Activated T-cell treated with anti-CD3 and anti-CD28 coated beads, Interleukin-2, amount 50 U/mL, for 72 hours (primary cell): ENCODE measurements at places on chromosomes 2 and 18.

DNA sequence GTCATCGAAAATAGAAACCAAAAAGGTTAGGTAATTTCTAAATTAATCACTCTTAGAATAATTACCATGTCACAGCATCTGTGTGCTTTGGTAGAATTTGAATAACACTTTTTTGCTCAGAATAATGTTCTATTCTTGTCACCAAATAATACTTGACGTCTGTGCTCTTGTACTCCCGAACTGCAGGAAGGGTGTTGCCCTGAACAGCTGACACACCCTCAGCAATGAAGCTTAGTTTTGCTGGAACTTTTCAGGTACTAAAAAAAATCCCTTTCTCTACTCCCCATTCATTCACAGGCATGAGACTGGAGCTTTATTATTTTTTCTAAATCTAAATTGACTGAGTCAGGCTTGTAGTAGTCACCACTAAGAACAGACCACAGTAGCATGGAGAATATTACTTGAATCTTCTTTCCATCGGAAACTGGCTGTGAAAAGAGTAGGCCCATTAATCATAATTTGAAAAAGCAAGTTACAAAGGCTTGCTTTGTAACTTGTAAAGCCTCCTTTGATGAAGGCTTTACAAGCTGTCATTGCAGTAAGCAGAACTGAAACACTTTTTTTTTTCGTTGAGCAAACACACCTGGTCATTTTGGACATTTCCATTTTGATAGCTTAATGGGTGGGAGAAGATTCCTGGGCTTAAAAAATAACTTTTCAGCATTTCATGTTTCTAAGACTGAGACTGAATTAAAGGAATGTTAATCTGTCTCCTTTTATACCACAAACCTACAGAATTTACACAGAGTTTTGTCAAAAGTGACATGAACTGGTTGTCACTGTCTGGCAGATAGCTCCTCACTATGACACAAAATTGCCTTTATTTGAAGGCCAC, 70.3 kb upstream of the PELI1 start:
- DNase-seq: peak; percentile 40

- DNase-seq: no peak
These were observed 87.5 kb downstream of the MBD5 start for GRCh38 chr2:148108385-148108784.

DNA sequence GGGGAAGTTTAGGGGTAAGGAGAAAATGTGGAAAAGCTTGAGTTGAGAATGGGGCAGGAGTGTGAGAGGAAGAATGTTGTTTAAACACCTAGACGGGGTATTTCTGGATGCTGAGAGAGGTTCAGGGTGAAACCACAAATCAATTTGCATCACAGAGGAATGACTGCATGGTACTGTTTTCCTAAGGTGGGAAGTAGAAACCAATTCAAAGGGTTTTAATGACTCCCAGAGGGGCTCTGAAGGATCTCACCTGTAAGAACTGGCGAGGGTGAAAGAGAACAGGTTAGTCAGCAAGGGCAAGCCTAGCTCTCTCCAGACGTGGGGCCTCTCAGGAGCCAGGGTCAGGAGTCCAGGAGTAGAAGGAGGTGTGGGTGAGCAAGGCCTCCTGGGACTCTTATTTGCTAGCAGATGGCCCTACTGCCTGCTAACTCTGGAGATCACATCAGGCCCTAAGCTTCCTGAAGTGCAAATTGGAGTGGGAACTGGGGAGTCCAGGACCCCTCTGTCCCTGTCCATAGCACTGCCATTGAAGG, 133.0 kb upstream of the CELF4 start:
- no peak for DNase-seq

- DNase-seq: no peak
These were observed 151.4 kb downstream of the HNMT start for GRCh38 chr2:138115666-138116065.

- DNase-seq: no peak
These were observed 11.3 kb upstream of the TMEM214 start for GRCh38 chr2:27021253-27022049.

GRCh38 chr18:63087421-63088230, 231.9 kb downstream of the BCL2 start:
- no peak for DNase-seq

- DNase-seq: peak; percentile 68
These were observed 13.3 kb downstream of the MRPL44 start for GRCh38 chr2:223970343-223971128.

DNA sequence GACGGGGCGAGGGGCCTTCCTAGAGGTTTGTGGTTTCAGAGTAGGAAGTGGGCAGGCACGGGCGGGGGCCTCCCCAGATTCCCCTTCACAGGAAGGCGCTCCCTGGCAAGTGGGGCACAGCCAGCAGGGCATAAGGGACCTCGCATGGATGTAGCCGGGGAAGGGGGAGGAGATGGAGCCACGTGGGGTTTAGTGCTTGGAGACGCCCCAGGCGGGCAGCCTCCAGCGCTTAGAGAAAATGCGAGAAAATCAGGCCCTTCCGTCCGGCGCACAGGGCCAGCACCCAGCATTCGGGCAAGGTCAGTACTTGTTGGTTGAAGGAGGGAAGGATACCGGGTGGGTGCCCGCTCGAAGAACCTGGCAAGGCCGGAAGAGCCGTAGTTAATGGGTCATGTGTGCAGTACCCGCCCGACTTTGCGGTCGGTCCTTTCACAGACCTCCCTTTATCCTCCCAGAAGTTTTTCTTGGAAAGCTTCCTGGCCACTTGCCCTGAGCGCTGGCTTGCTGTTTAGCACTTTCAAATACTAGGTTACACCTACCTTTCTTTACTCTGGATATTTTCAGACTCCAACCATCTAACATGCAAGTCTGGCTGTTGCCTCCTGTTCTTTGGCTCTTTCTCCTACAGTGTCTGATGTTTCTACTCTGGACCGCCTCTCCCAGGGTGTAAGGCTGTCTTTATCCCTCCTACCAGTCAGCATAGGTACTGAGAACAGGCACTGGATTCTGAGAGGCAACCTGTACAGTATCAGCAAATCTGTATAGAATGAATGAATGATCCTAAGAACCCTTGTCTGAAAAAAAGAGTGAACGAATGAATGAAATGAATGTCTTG, 78.1 kb downstream of the CIB4 start:
- no peak for DNase-seq

GRCh38 chr2:1791685-1792435, 47.5 kb upstream of the PXDN start:
- DNase-seq: no peak

DNA sequence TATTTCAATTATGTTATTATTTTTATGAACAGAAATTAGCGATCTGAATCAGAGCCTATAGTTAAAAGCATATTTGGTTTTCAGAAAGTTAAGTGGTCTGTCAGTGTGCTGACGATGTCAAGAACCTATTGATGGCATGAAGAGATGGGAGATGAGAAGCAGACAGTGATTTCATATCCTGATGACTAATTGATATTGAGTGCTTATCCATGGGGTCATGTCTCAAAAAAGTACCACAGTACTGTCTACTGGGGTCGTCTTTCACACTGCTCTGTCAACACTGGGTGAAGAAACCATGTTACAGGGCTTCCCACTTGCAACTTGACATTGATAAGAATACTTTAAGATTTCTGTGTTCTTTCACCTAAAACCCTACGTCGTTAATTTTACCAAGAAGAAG, 297.1 kb downstream of the AFF3 start:
- no peak for DNase-seq

DNA sequence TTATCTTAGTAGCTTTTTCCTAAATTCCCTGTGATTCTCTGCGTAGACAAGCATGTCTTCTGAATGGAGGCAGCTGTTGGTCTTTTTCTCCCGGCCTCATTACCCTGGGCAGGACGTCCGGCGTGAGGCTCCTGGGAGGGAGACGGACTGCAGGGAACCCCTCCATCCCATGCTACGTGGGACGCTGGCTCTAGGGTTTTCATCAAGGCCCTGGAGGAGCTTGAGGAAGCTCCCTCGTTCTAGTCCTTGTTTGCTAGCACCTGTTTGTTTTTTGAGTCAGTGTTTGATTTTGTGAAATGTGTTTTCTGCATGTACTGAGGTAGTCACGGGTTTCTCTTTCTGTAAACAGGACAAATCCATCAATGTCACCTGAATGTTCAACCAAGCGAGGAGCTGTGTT, 99.3 kb upstream of the TMEM18 start:
- DNase-seq: no peak

- no peak for DNase-seq
These were observed 266.5 kb downstream of the KLHL29 start for GRCh38 chr2:23651187-23652080.

DNA sequence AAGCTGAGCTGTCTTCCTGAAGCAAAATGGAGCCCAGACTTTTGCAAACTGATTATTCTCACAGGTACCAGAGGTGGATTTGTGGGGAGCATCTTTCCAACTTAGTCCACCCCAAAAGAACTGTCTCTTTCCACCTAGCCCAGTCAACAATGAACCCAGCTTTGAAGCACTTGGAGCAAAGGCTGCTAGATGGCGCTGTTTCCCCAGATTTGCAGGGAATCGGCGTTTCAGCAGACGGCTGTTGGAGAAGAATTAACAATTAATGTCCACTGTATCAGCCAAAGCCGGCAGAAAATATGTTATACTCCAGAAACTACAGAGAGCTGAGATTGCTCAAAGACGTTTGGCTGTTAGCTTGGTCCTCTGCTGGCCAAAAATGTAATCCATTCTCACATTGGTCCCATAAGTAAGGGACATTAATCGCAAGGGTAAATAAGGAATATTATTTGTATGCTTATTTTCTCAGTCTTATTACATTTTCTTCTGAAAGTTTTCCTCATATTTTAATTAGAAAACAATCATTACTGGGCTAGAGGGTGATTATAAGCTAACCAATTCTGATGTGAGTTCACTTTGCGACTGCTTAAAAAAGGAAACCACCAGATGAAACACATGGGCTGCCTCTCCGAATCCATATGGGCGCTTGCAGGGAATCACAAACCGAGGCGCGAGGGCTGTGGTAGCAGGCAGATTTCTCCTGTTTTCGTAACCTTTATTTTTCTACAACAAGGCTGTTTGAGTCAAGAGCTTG, 423.8 kb upstream of the MEX3C start:
- peak; percentile 21 for DNase-seq

DNA sequence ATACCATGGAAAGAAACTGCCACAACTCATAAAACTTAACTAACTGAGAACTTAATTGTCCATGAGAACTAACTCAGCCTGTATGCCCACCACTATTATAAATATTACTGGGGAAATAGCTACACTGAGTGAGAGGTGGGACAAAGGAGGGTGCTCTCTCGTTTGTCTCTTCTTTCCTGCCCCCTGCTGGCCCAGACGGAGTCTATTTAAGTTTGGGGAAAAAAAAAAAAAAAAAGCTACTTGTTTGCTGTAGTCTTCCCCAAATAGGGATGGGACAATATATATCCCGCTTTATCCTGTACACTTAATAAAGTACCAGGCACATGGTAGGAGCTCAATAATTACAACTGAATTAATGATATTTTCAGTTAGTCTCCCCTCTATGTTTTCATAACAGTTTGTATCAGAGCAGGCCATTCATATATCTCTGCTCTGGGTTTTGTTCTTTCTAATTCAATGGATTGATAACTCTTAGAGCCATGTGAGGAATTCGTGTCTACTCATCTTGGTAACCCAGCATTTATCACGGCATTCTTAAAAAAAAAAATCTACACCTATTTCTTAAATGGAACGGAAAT, 647.6 kb upstream of the PKDCC start:
- no peak for DNase-seq

DNA sequence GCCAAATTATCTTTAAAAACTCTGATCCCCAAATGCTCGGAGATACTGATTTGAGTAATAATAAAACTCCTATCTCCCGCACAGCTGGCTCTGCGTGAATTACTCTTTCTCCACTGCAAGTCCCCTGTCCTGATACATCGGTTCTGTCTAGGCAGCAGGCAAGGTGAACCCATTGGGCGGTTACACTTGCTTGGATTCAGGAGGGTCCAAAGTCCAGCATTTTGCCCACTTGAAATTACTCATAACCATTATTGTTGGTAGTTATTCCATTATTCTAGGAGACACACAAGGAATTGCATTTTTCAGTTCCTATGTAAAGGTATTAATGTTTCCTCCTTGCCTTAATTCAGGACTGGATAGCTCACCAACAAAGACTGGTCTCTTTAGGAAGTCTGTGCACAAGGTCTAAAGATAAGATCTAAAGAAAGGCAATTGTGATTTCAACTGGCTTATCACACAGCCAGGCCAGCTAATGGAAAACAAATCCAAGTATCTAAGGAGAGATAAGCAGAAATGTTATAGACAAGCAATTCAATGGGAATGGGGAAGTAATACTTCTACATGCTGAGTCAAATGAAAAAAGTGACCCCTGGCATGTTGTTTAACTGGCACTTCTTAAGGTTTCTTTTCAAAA, 23.2 kb upstream of the NPC1 start:
- no peak for DNase-seq
